Activated CD4-positive, CD25-positive, alpha-beta regulatory T cell (primary cell): ENCODE measurements at places on chromosomes 7 and 10.

DNA sequence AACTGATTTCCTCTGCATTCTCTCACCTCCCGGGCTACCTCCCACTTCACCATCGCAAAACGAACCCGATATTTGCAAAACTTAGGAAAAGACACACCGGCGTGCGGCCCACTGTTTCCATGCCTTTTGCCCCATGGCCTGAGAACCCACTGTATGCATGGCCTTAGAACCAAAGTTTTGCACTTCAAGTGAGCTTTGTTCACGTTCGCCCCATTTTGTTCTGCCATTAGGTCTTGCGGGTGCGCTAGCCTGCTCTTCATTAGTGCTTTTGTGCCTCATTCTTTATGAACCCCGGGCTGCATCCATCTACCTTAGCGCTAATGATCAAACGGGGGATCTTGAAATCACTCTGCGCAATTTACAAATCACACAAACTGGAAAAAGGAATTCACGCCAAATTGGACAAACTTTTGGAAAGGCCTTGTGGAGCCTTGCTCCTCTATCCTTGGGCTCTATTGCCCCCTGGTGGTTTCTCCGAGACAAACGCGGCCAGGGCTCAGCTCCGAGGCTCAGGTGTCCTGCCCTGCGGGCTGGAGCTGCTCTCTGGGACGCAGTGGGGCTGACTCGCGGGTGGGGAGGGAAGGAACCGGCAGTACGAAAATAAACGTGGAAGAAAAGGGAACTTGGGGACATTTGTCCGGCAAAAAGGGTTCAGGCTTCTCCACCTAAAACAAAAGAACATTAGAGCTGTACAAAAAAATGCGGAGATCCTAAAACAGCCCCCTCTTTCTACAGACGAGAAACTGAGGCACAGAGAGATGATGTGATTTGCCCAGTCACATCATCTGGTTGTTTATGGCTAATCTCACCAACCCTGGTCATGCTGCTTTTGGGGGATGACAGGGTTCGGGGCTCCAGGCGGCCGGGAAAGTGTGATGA is 300.4 kb upstream of the NFE2L3 start:
- DNase-seq, result peak; percentile 21

DNA sequence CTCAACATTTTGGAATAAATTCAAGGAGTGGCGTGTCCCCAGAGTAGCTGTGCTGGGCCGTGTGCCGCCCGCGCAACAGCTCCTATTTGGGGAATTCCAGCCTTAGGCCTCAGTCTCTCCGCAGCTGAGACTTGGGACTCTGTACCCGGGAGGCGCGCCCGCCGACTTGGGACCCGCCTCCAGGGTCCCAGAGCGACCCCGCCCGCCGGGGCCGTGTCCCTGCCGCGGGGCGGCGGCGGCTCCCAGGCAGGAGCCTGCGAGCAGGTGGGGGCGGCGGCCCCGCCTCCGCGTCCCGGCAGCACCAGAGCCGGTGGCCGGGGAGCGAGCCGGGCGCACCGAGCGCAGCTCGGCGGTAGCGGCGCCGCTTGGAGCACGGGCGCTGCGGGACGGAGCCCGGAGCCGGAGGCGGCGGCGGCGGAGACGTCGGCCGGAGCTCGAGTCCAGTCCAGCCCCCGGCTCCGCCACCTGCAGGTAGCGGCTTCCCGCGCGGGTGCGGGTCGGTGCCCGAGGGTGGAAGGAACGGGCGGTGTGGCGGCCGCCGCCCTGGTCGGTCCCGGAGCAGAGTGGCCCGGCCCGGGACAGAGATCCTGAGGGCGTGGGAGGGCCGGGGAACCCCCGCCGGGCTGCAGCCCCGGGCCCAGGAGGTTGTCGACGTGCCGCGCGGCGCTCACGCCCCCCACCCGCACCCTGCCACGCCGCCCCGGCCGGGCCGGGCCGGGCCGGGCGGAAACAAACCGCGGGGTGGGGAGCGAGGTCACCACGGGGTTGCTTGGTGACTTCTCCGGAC is at the start of gene WIPF3:
Gene WIPF3, plus strand, starts transcription at position 301 of the 787 bp plus-strand sequence. CDS start 28,217 bp downstream, outside the sequence.
- no peak for DNase-seq

GRCh38 chr10:64115908-64116643 is 594.9 kb downstream of the REEP3 start:
- DNase-seq, result no peak

DNA sequence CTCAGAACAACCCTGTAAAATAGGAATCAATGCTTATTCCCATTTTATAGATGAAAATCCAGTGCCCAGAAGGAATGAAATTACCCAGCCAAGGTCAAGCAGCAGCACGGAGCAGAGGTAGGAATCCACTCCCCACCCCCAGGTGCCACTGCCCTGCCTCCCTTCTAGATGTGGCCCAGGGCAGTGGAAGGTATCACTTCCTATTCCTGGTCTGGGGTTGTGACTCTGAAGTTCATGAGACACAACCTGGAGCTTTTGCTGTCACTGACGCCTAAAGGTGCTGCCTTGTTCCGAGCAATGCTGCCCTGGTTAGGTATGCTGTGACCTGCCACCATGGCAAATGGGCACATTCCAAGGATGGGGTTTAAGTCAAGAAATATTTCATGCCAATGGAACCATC is 53.6 kb downstream of the PIK3AP1 start:
- no peak for DNase-seq

DNA sequence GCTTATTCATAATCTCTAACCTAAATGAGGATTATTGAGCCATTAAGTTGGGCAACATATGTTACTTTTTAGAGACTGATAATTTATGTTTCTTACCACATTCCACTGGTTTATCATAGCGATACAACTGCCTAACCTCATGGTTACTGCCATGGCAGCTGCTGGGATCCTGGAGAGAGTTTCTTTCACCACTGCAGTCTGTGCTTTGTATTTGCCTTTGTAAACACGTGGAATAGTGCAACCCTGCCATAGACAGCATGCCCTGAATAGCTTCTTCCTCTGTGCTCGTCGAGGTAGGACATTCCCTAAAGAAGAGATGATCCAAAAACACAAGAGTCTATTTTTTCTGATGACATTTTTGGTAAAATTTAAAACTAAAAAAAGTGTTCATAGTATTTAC is 33.7 kb upstream of the PARP12 start:
- no peak for DNase-seq
